ENCODE measurements at places on chromosomes 11 and 22.

- DNase-seq, result no peak
Measured at GRCh38 chr11:20249378-20249777, 89.1 kb upstream of the DBX1 start.

GRCh38 chr22:29450222-29450621, 11.8 kb downstream of the RFPL1 start:
- DNase-seq, result no peak

- no peak for DNase-seq
Measured at GRCh38 chr22:17724241-17724640, 50.0 kb downstream of the BID start.

DNA sequence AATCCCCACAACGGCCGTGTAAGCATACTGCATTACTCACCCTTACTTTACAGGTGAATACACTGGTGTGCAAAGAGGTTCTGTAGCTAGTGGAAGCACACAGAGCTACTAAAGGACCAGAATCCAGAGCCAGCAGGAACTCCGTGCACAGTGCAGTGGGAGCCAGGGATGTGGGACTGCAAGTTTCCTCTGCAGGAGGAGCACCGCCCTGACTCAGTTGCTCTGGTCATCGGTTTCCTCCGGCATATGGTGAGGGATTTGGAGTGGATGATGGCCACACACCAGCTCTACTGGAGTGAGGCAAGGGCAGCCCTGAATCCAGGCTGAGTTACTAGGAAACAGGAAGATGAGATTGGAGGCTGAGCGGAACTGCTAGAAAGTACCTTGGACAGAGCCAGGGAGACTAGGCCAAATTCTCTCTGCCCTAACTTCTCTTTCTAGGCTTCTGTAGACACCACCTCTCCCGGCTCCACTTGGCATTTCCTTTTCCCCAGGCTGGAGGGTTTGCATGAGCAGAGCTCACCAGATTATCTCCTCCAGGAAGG, 18.2 kb upstream of the C22orf42 start:
- DNase-seq, result no peak

DNA sequence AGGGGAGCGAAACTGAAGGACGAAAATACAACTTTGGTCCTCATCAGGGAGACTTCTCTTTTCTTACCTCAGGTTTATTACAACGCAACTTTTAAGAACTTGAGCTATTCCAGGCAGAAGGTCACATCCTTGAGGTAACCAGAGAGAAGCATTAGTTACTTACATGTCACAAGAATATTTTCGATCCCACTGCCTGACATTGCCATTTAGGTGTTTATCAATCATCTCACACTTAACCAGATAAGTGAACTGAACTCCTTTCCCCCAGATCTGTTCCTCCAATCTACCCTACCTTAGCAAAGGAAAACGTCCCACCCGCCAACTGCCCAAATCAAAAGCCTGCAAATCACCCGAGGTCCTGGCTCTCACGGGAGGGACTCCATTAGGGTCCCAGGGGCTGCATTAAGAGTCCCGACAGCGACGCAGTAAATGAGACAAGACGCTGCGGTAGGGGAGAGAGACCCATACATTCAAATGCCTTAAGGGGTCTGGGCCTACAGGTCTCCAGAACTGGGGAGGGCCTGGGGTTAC, 734 bp downstream of the ZNF280B start:
- no peak for DNase-seq

GRCh38 chr22:17007257-17007656, 765 bp downstream of the GAB4 start:
- DNase-seq, result no peak

- DNase-seq, result no peak
Measured at GRCh38 chr11:46808799-46809431, 37.2 kb downstream of the CKAP5 start.

GRCh38 chr11:30853439-30853838, 267.3 kb upstream of the MPPED2 start:
- DNase-seq, result no peak

DNA sequence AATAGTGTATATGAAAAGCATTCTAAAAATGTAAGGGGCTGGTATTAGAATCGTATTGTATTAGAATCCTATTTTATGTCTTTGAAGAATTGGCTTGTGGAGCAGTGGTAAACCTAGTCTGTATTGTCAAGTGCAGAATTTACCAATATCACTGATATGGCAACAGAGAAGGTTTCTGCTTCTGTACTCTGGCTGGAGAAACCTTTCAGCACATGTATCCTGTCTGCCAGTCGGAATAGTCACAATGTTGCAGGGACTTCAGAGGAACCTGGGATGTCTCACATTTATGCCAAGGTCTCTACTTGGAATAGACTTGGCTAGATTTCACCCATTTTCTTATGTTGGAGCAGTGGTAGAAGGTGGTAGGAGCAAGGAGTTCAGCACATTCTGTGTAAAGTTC, 4.4 kb downstream of the MTMR3 start:
- no peak for DNase-seq

GRCh38 chr11:103929170-103929903, 107.1 kb upstream of the DDI1 start:
- DNase-seq, result no peak

DNA sequence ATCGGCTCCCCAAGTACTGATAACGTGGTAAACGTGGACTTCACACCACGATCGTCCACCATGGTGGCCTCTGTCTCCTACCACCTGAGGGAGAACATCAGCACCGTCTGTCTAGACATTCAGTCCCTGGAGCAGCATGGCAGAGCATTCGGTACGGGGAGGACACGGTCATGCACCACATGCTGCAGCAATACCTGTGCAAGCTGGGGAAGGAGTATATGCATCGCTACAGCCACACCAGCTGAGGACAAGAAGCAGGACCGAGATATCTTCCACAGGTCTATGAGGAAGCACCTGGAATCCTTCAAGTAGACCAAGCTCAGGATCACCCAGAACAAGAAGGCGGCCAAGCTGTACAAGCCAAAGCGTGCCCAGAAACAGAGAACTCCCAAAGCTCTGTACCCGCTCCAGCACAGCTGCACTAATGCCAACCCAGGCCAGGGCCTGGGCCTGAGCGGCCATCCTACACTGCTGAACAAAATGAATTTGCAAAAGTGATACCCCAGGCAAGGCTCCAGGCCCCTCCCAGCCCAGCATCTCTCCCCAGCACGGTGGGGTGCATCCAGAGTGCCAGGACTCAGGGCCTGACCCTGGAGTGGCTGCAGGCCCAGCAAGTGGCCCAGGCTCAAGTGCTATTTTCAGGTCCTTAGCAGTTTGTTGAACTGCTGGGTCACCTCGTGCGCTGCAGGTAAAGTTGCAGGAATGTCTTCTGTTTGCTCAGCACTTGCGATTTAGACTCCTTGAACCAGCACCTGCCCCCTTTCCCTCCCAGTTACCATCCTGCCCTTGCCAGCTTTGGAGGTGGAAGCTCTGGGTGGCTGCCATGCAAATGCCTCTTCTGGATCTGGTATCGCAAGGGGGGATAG, 119.3 kb upstream of the SERPIND1 start:
- no peak for DNase-seq

- DNase-seq, result no peak
Measured at GRCh38 chr11:131656839-131657211, 286.4 kb downstream of the NTM start.

DNA sequence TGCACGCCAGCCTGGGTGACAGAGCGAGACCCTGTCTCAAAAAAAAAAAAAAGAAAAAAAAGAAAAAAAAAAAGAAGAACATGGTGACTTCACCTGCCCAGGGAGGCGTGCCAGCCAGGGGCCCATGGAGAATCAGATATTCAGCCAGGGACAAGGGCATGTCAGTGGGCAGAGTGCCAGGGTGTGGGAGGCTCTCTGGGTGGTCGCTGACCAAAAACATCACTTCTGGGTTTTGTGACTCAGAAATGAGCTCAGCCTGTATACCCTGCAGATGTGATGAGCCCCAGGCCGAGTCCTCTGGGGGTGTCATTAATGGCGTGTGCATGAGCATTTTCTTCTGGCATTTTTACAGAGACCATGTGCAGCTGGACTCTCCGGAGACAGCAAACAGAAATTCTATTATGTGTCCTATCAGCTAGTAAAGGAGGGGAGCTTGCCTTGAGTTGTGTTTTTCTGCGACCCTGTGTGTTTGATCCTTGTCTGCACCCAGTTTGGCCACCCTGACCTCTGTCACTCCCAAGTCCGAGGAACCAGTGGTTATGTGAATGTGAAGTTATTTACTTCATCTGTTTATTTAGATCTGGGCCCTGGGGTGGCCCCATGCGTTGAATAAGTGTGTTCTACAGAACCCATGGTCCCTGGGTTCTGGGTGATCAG, 53.6 kb downstream of the BCR start:
- DNase-seq, result no peak

DNA sequence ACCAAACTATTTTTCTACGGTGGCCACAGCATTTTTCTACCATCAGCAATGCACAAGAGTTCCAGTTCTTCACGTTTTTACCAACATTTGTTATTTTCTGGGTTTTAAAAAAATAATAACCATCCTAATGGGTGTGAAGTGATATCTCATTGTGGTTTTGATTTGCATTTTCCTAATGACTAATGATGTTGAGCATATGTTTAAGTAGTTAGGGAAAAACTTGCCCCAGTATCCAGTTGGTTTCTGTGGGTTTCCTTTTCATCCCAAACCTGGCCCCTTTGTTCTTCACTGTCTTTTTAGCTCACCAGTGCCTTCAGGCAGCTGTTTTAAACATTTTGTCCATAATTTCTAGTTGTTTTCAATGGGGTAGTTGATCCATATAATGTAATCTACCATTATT, 14.7 kb upstream of the PTS start:
- no peak for DNase-seq

- DNase-seq, result no peak
Measured at GRCh38 chr11:14248580-14248981, 110.4 kb downstream of the RRAS2 start.

- DNase-seq, result no peak
Measured at GRCh38 chr11:123856444-123856843, 29.0 kb downstream of the TMEM225 start.

GRCh38 chr11:92399705-92400104, 175.1 kb downstream of the FAT3 start:
- no peak for DNase-seq

DNA sequence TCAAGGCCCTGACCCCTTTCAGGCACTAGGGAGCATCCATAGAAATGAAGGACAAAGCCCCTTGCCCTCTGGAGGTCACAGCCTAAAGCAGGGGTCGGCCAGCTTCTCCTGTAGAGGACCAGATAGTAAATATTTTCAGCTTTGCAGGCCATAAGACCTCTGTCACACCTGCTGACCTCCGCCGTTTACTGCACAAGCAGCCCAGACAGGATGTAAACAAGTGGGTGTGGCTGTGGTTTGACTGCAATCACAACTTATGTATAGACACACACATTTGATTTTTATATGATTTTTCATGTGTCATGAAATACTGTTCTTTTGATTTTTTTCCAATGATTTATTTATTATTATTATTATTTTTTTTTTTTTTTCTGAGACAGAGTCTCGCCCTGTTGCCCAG, 34.3 kb downstream of the KIAA1671 start:
- DNase-seq, result no peak

GRCh38 chr22:45506816-45507360, 4.2 kb downstream of the FBLN1 start:
- DNase-seq, result no peak

- no peak for DNase-seq
Measured at GRCh38 chr11:74780248-74781005, 31.8 kb downstream of the RNF169 start.

- no peak for DNase-seq
Measured at GRCh38 chr11:2652333-2653197, 47.2 kb downstream of the KCNQ1OT1 start.

GRCh38 chr11:93489841-93490240, 53.4 kb downstream of the SMCO4 start:
- no peak for DNase-seq

GRCh38 chr22:29136782-29137700, 64.2 kb downstream of the KREMEN1 start:
- DNase-seq, result no peak

- no peak for DNase-seq
Measured at GRCh38 chr11:92607969-92608722, 361.3 kb upstream of the MTNR1B start.

GRCh38 chr22:44500599-44500998, 2.6 kb upstream of the RTL6 start:
- no peak for DNase-seq

- no peak for DNase-seq
Measured at GRCh38 chr11:772429-773390, 4.6 kb downstream of the GATD1 start.

DNA sequence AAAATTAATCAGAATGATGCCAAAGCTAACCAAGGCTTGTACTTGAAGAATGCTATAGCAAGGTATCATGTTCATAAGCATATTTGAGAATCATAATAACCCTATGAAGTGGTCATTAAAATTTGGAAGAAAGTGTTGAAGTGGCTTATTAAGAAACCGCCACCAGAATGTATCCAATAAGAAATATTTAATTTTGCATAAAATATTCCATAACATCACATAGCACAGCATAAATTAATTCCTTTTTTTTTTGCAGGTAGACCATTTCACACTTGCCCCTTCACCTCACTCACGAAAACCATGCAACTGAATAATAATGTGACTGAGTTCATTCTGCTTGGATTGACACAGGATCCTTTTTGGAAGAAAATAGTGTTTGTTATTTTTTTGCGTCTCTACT, at the start of gene OR4C16:
Gene OR4C16, plus strand, starts transcription at position 301 of the 400 bp plus-strand sequence. Its CDS starts 0 bp downstream, at position 301.
- no peak for DNase-seq

DNA sequence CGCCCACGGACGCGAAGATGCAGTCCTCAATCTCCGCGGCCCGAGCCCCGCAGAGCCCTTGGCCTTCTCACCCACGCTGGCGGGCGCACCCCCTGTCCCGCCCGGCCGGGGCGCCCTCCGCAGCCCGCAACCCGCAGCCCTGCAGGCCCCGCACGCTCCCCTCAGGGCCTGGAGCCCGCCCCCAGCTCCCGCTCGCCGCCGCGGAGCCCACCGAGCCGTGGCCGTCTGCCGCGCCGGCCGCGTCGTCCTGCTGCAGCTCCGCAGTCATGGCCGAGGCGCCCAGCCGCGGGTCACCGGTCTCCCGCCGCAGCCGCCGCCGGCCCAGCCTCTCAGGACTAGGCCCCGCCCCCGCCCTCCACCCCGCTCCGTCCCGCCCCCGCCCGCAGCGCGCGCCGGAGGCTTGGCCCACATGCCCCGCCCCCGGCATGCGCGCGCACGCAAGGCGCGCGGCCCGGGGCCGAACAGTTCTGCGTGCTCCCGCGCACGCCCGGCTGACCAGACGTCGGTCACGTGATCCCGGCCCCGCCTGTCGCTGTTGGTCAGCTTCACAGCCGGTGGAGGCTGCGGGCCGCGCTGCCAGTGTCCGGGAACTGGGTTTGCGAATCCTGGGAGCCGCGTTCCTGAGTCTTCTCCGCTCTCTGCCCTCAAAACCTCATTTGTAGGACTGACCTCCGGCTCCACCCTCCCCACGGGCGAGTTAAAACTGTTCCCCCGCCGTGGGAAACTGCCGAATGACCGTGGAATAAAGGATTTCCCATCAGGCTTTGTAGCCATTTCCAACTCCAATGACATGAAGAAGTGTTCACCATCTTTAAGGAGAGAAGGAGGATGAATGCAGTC, at the start of gene USP28:
Gene USP28, minus strand, starts transcription at position 339 of the 840 bp plus-strand sequence. Its CDS starts 71 bp downstream, at position 268.
- DNase-seq, result peak; percentile 86

Measured in D721Med (cell line).